ENCODE measurements at places on chromosomes 7 and 10.

DNA sequence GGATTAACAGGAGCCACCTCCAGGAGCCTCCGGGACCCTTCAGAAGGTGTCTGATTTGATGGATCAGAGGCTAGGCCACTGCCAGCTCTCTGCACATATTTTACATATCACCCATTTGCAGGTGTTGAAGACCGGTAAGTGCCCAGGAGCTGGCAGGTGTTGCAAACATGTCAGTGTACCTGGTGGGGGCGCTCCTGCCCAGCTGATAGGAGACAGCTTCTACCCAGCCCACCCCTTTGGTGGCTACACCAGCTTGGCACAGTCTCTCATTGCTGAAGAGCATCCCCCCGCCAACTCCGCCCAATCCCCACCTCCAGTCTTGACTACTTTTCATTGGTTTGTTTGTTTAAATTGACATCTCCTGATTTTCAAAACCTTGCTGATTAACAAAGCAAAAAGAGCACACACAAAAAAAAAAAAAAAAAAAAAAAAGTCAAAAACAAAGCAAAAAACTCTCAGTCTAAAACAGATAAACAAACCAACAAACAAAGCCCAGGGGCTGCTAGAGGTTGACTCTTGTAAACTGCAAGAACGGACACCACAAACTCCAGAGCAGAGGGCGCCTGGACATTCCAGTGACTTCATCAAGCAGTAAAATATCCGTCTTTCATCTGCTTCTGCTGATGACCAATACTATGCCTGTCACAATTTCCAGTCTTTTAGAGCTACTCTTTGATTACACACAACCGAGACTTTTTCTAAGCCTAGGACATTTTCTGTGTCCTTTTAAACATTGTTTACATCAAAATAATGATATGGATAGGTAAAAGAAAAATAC lies 275.3 kb downstream of the NRG3 start:
- no peak for DNase-seq

DNA sequence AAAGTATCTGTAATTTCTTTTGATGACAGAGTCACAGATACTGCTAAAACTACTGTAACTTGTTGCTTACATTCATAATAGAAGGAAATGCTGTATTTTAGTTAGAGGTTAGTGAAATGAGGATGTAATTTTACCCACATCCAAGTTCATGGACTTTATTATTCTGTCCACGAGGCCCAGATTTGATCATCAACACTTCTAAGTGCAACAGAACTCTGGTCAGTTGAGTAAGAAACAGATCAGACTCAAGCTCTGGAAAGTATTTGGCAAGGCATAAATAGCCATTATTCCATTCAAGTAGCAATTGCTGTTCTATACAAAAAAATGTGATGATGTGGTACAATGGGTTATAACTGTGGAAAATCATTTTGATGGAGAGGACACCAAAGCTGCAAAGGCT lies 22.3 kb downstream of the ACADSB start:
- DNase-seq = no peak

DNA sequence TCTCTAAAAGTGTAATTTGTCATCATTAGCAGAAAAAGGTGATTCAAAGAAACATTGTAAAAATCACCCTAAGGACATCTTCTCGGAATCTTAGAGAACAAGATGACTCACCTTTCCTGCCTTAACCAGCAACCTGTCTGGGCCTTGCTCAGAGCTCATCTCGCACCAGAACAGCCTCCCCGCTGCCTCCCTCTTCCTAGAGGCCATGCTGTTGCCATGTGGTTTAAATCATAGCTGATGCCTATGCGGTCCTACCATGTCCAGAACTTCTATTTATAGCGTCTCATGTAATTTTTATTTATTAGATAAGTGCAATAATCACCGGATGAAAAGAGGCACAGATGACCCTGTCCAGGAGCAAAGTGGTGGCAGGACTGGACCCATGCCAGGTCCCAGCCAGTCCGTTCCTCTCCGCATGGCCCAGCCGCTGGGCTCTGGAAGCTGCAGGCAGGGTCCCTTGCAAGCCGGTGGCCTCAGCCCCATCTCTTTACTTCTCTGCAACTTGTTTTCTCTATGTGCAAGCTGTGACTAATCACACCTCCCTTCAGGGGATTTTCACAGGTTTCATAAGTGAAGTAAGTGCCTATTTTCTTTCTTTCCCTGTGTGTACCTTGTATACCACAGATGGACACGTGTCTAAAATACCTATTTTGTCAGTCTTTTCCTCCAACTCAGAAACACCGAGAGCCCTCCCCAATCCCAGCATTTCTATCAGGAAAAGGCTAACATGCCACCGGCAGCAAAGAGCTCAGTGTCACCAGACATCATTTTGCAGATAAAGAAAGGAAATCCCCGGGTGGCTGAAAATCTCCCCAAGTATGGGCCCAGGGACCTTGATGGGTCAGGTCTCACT lies 27.1 kb downstream of the KLF6 start:
- DNase-seq = peak; percentile 76

DNA sequence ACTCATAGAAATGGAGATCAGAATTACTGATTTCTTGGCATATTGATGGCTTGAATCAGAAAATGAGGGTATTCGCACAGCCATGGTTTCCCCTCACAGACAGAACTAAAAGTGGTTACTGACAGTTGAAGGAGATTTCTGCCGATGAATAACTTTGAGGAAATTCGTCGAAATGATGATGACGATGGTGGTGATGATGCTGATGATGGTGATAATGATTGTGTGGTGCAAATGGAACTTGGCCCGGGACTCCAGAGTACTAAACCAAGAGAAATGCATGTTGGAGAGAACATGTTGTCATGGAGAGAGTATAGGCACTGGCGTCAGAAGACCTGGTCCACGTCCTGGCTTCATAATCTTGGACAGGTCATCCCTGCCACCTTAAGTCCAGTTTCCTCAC lies 163.2 kb downstream of the EVX1 start:
- DNase-seq = no peak

- peak; percentile 82 for DNase-seq
These were observed 15.6 kb downstream of the ADAM8 start for GRCh38 chr10:133260895-133261725.

DNA sequence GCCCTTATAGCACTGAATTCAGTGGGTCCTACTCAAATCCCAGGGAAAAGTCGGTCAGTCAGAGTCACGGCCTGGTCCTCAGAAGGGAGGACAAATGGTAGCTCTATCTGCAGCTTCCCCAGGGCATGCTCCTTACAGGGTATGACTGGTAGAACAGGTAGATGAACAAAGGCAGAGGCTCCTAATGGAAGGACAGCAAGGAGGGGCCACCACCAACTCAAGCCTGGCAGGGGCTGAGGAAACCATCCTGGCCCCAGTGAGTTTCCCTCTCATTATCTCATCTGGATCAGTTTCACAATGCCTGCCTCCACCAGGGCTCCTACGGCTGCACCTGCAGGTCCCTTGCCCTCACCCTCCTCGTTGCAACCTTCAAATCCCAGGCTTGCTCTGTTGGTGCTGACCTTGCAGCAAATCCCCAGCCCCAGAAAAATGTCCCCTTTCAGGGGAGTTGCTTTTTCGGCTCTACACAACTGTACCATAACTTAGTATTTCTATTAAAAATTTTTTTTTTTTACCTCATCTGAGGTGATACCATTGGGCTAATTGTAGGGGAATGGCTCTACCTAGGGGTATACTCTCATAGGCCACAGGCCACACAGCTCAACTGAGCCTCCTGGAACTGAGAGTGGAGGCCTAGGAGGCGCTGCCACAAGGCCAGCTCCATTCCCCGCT lies 2.4 kb upstream of the MYO1G start:
- DNase-seq = peak; percentile 73

- no peak for DNase-seq
These were observed 1.2 kb upstream of the TMEM273 start for GRCh38 chr10:49189422-49189821.
